ENCODE measurements at places on chromosomes 11 and 22.
A peak's percentile ranks its signal among the peaks of the same experiment; 100 is the strongest.

DNA sequence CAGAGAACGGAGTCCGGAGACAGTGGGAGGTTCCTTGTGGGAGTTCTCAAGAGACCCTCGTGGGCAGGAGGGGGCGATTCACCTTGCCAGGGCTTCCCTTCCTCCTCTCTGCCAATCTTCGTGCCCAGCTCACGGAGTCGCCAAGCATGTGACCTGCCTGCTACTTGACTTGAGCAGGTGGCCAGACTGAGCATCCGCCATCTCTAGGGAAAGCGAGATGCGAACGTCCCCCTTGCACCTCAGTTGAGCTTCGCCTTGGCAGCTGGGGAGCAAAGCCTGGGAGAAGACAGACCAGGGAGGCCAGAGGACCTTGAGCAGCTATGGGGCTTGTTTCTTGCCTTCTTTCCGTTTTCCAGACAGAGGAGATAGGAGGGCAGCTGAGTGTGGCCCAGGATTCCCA is 123.2 kb downstream of the GRIK4 start:
- DNase-seq = no peak

- no peak for DNase-seq
These were observed 349.7 kb downstream of the BUD13 start for GRCh38 chr11:116422956-116423600.

GRCh38 chr11:18865951-18866350 is 73.3 kb downstream of the MRGPRX1 start:
- DNase-seq = no peak

- DNase-seq = peak; percentile 92
These were observed 554 bp downstream of the LRRC32 start for GRCh38 chr11:76669901-76670484.

- DNase-seq = no peak
These were observed 6.2 kb upstream of the FBLN1 start for GRCh38 chr22:45496451-45496941.

DNA sequence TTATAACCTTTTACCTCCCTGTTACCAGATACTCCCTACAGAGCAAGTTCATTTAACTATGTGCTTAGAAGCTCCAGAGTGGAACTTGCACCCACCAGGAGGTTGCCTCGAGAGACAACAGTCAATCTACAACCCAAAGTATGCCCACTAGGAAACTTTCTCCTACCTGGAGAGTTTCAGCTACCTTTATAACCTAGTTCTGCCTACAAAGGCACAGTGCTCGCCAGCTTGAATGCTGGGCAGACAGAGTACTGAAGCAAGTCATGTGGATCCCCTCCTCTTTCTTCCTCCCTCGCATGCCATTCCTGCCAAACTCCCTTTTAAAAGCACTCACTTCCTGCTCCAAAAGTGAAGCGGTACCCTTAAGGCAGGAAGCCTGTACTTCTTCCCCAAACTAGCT is 258.9 kb downstream of the SWAP70 start:
- DNase-seq = no peak

GRCh38 chr11:13338019-13338426 is 60.4 kb downstream of the BMAL1 start:
- peak; percentile 71 for DNase-seq

DNA sequence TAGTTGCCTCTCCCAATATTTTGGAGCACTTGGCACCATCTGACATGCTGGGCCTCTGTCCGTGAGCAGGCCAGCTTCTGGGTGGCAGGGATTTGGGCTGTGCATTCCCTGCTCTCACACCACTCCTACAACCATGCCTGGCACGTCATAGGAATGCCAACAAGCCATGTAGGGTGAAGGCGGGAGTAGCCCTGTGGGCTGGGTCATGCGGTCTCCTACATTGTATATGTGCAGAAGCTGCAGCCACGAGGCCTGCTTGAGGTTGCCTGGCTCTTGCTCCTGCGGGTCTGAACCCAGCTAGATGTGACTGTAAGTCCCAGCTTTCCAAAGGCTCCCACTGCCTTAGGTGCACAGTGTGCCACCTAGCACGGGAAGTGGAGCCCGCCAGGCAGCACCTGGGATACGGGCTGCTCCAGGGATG is 14.5 kb downstream of the MYEOV start:
- no peak for DNase-seq

GRCh38 chr11:69559181-69559580 is 77.7 kb downstream of the LINC01488 start:
- no peak for DNase-seq

GRCh38 chr22:37929390-37929789 is 23.3 kb downstream of the MICALL1 start:
- no peak for DNase-seq

- DNase-seq = peak; percentile 40
These were observed 374.3 kb upstream of the MPPED2 start for GRCh38 chr11:30960387-30960992.

DNA sequence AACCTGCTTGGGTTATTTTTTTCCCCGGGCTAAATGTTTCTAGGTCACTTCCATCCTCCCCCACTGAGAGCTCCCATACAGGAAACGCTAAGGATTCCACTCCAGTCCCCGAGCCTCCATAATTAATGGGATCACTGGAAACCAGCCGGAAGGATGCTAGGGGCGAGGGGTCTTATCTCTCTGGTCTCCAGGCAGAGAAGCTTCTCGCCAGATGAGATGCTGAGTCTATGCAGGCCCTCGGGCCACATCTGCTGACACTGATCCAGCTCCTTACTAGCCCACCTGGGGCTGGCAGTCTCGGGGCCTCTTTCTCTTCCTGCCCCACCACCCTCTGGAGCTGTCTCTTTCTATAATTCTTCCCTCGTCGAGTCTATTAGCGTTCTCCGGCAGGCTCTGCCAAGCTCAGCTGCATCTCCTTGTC is 125.9 kb upstream of the SYT13 start:
- DNase-seq = peak; percentile 44

DNA sequence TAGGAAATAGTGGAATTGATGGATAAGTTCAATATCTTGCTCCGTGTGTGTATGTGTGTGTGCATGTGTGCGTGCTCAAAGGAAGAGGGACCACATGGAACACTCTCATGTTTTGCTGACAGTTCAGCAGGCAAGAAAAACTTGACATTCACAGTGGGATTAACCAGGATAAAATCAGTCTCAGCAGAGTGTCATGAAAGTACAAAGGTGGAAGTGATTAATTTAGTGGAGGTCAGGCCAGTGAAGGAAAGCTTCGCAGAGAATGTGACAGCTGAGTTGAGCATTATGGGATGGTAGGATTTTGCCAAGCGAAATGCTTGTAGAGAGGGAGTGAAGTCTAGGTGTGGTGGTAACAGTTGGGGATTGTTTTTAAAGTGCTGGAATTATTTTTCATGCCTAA is 15.7 kb upstream of the FBXO3 start:
- no peak for DNase-seq

- no peak for DNase-seq
These were observed 145.8 kb downstream of the LUZP2 start for GRCh38 chr11:24642648-24643047.

GRCh38 chr11:45215098-45215865 is 68.8 kb downstream of the PRDM11 start:
- DNase-seq = no peak

DNA sequence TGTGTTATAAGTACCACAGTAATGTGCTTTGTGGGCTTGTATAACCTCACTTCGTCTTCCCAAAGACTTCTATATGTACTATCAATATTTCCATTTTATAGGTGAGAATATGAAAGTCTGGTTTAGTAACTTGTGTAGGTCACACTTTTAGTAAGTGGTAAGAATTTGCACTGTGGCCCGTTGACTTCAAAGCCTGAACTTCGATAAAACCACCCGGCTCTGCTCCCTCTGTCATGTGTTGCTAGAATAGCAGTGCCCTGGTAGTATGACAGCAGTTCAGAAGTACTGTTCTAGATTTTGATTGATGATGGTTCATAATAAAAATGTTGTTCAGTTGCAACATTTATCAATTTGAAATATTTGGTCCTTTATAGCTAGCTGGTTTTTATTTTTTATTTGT is 110.2 kb upstream of the SORL1-AS1 start:
- DNase-seq = no peak

- DNase-seq = no peak
These were observed 20.0 kb downstream of the MAML2 start for GRCh38 chr11:96322775-96323641.

GRCh38 chr11:11976481-11977127 is 31.8 kb downstream of the DKK3 start:
- no peak for DNase-seq

- no peak for DNase-seq
These were observed 76.4 kb downstream of the CDKN1C start for GRCh38 chr11:2808850-2809846.

GRCh38 chr11:94171693-94172440 is 43.2 kb downstream of the PANX1 start:
- peak; percentile 44 for DNase-seq

- no peak for DNase-seq
These were observed 56.3 kb upstream of the ZBTB44 start for GRCh38 chr11:130370845-130371590.

- DNase-seq = peak; percentile 67
These were observed 236.7 kb downstream of the TTC28 start for GRCh38 chr22:28442711-28443525.

- DNase-seq = no peak
These were observed 22.1 kb downstream of the SRPRA start for GRCh38 chr11:126246636-126247035.

DNA sequence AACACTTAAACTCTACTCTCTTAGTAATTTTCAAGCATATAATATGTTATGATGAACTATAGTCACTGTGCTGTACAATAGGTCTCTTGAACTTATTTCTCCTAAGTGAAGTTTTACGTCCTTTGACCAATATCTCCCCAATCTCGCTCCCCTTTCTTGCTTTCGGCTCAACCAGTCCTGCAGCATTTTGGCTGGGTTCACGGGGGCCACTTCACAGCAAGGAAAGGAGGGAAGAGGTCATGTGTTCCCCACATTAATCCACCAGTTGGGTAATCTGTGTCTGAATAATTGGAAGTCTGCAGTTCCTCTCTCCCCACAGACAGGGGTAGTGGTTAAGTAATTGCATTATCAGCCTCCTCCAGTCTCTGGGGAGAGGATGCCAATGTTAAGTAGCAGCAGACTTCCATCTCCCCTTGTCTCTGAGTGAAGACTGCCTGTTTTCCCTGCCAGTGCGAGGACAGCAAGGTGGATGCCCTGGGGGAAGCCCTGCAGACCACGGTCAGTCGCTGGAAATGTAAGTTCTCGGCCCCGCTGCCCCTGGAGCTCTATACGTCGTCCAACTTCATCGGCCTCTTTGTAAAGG is 59.2 kb upstream of the CRTAM start:
- DNase-seq = peak; percentile 57

- DNase-seq = no peak
These were observed 75.2 kb downstream of the MYO7A start for GRCh38 chr11:77202941-77203900.

DNA sequence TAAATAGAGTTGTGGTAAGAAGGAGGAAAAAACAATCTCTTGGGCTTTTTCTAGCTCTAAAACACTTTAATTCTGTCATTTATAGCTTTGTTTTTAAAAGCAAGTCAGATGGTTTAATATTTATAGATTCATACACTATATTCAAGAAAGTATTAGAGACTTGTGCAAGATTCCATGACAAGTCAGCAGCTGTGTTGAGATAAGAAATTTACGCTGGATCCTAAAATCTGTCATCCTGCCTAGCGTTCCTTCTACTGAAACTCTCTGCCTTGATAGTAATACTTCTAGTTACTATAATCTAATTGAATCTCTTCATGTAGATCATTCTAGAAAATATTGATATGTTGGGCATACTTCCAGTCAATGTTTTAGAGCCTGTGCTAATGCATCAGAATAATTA is 721.8 kb downstream of the CNTN5 start:
- DNase-seq = no peak

DNA sequence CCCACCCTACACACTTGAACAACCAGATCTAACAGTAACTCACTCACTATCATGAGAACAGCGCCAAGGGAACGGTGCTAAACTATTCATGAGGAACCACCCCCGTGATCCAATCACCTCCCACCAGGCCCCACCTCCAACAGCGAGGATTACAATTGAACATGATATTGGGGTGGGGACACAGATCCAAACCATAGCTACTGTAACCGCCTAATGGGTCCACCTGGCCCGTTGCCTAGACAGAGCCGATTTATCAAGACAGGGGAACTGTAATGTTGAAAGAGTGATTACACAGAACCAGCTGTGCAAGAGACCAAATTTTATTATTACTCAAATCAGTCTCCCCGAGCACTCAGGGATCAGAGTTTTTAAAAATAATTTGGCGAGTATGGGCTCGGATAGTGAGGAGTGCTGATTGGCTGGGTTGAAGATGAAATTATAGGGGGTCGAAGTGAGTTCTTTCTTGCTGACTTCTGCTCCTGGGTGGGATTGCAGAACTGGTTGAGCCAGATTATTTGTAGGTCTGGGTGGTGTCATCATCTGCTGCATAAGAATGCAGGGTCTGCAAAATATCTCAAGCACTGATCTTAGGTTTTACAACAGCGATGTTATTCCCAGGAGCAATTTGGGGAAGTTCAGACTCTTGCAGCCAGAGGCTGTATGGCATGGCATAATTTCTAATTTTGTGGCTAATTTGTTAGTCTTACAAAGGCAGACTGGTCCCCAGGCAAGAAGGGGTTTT is 17.9 kb upstream of the ZC3H12C start:
- DNase-seq = peak; percentile 75
